COLO829 (cell line): ENCODE measurements at places on chromosomes 12 and 14.

DNA sequence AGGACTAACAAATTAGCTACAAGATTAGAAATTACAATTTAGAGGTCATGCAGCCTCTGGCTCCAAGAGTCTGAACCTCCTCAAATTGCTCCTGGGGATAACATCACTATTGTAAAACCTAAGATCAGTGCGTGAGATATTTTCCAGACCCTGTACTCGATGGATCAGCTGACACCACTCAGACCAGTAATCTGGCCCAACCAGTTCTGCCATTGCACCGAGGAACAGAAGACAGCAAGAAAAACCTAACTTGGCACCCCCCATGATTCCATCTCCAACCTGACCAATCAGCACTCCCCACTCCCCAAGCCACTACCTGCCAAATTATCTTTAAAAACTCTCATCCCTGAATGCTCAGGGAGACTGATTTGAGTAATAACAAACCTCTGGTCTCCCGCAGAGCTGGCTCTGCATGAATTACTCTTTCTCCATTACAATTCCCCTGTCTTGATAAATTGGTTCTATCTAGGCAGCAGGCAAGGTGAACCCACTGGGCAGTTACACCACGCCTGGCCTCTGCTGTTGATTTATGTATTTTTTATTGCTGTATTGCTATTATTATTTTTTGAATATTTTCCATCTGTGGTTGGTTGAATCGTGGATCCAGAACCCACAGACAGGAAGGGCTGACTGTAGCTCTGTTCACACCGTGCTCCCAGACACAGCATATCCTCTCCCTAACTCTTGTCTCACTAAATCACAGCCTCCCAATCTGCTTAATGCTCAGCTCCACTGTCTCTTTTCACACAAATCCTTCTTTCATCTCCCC, 9.2 kb downstream of the HEBP1 start:
- no peak for DNase-seq

DNA sequence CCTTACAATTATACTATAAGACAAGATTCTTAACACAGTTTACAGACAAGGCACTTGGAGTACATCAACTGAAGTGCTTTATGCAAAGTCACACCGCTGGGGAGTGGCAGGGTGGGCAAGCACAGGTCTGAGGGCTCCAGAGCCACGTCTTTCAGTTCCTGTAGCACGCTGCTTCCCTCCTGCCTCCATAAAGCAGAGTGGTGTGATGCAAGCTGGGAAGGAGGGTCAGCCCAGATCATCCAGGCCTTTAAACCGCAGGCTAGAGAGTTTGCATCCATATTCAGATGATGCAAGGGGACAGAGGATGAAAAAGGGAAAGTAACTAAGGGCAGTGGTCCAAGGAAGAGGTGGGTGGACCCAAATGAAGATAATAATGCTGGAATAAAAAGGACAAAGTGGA, 132.6 kb downstream of the ITPR2 start:
- no peak for DNase-seq

DNA sequence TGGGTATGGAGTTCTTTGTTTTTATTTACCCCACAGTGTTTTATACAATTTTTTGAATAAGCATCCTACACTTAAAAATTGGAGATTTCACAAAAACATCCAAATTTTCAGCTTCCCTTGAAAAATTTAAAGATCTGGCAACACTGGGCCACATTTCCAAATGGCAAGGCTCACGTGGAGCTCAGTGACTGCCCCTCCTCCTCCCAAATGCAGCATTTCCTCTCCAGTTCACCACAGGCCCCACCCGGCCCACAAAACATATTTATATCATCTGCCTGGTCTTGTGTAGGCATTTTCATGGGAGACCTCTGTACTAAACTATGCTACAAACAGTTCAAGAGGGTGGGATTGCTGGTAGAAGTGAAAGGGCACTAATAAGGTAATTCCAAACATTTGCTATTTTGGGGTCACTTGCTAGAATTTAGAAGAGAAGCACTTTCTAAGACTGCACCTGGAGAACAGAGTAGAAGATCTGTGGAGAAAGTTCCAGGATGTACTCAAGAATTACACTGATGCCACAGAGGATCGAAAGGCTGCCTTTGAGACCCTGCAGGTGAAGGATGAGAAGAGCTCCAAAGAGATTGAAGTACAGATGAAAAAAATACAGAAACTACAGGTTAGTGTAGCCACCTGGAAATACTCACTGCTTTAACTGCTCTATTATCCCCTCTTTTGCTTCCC, 7.3 kb downstream of the FKBP11 start:
- no peak for DNase-seq

- no peak for DNase-seq
Observed at GRCh38 chr12:105750096-105750495, 388.7 kb downstream of the NUAK1 start.

DNA sequence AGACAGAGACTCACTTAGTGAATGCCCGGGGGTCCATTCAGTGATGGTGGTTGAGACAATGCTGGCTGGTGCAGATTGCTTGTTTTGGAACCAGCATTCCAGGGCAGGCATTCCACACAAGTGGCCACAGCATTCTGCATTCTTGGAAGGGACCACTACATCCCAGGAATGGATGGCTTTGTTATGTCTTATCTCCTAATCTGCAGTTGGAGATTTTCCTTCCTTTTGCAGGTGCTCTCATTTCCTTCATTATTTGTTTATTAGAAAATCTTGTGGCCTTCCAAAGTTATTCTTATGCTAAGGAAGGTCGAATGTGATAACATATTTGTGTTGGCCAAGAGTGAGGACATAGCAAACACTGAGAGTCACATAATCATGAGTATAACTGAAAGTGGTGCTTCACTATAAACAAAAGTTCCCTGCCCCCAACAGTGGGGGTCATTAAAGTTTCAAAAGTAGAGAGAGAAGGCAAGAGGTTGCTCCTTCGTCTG, 66.0 kb downstream of the BMP4 start:
- no peak for DNase-seq

DNA sequence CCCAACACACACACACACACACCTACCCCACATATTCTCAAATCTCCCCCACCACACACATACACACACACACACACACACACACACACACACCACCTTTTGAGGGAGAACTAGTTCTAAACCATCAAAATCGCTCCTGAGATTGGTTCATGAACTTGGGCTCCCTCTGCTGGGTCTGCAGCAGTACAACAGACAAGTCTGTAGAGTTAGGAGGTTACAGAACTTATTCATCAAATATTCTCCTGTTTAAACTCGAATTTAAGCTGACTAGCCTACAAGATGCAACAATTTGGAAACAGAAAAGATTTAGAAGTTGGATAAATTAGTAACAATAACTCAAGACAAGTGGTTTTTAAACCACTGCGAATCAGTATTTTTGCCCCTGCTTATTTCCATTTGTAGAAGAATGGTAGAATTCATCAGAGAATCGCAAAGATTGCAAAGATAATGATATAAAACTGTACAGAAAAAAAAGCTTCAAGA, 136.4 kb upstream of the USP15 start:
- DNase-seq: peak; percentile 38

DNA sequence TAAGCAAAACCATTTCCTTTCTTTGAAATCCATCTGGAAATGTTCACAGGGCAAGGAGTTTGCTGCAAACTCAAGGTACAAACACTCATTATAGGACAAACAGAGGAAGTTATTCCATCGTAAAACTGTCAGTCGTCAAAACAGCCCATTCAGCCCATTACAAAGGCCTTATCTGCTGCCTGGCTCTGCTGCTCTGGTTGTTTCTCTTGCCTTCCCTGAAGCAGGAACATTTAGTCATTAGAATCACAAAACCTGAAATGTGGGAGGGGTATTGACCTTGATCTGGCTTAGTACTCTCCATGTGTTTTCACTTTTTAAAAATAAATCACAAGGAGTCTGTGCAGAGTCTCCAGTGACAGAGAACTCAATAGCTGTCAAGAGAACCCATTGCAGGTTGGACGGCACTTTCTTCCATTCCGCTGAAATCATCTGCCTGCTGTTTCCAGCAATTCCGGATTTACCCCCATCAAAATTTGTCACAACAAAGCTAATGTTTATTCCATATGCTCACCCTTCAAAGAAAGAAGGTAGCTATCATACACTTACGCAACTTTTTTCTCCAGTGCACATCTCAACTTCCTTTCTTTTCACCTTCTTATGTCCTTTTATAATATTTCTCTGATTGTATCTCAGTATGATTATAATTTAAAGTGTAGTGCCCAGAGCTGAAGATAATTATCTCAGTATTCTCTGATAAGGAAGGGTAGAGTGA, 24.6 kb upstream of the ITPR2 start:
- no peak for DNase-seq

- DNase-seq: no peak
Observed at GRCh38 chr12:29698756-29699155, 85.0 kb downstream of the TMTC1 start.

DNA sequence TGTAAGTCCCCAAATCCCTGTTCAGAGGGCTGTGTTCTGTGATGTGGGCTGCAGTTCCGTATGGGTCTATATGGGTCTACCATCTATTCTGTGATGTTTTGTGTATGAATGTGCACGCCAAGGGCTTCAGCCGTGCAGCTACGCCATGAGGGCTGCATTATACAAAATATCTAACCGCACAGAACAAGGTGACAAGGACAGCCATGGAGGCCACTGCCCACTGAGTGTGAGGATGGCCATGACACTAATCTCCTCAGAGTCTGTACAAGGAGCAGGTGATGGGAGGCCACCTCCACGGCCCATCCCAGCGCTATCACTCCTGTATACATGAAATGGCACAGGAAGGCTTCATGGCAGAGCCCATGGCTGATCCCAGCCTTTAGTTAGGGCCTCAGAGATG, 102.0 kb downstream of the DICER1 start:
- DNase-seq: no peak

- no peak for DNase-seq
Observed at GRCh38 chr12:60259225-60259624, 663.4 kb downstream of the SLC16A7 start.

DNA sequence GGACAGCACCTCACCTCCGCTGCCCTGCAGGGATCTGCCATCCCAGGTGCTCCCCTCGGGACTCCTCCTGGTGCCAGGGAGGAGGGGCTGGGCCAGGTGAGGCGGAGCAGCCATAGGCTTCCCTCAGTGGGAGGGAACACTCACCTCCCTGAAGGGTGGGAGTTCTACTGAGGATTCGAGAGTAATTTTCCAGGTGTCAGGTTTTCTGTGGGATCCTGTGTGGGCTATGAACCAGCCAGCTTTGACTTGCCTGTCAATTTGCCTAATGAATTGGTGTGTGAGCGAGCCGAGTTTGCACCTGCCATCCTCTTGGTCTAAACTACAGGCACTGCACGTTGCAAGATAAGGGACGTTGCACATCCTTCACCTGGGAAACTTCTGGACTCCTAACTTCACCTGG, 50.3 kb downstream of the NOC4L start:
- no peak for DNase-seq

- no peak for DNase-seq
Observed at GRCh38 chr12:66555113-66555512, 123.8 kb downstream of the GRIP1 start.

DNA sequence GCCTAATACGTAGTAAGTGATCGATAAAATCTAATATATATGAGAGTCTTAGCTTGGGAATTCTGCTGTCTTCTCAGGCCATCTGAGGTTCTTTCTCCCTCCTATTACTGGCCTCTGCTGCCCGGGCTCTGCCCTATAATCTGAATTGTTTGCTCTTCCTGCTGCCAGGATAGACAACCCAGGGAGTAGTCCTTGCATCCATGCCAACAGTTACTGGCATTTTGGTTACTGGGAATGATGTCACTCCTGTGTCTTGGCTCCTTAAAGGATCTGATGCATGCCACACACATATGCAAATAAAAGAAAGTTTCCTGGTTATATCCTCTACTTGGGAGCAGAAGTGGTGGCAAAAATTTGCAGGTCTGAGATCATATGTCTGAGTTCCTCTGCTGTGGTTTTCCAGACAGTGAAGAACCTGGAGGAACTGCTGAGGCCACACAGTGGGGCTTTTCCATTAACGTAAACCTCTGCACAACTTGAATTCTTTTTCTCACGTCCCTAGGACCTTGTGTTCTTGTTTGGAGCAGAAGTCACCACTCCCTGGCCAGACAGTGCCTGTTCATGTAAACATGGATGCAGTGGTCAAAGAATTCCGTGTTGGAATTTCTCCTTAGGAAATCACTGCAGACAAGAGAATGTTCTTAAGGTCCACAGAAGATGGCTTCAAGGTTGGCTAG, 320.6 kb upstream of the TBX3 start:
- no peak for DNase-seq

GRCh38 chr12:1217191-1217949, 226.3 kb downstream of the ERC1 start:
- DNase-seq: peak; percentile 39

GRCh38 chr14:22556021-22556989, 32.7 kb downstream of the DAD1 start:
- DNase-seq: no peak

DNA sequence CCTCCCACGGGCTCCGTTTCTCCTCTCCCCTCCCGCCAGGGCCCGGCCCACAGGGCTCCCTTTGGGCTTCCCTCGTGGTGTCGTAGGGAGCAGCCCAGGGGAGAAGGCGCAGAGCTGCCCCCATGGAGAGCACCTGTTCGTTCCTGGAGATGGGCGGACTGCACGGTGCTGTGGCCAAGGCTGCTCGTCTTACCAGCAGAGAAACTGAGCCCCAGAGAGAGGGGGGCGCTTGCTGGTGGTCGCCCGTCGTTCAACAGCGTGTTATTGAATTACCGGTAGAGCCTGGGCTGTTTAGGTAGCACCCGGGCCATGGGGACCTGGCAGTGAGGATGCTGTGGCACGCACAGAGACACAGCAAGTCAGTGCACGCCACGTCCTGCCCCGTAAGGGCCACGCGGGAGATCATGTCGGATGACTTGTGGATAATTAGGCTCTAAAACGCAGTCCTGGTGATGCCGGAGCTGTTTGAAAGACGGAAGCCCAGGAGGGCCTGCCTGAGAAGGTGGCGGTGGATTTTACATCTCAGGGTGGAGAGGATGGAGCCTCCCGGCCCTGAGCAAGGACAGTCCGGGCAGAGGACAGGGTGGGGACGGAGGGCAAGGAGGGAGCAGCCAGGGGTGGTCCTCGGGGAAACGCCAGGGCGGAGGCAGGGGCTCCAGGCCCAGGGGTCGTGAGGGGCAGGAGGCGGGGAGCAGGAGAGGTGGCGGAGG, 134.4 kb downstream of the ADGRD1 start:
- DNase-seq: no peak

GRCh38 chr12:73158341-73158740, 886.2 kb downstream of the TRHDE start:
- no peak for DNase-seq

GRCh38 chr12:23209793-23210192, 584.8 kb downstream of the ETNK1 start:
- DNase-seq: no peak

DNA sequence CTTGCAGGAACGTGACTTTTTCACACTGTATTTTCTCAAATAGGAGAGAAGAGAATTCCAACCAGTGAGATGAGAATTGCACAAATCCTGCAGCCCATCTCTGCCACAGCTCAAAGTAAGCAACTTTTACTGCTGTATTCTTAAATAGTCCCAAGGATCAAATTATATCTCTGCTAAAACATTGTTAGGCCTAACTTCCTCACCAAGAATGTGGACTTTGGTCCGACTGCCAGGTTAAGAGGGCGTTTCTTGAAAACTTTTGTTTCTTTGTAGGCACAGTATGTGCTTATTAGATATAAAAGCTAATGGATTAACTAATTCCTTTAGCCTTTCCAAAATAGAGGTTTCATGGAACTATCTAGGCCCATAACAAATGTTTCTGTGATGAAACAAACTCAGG, 61.4 kb upstream of the IFNG-AS1 start:
- no peak for DNase-seq
